ENCODE measurements at places on chromosomes 11 and 22. TPM values are rescaled to one million over a fixed set of nuclear protein-coding genes. Genes with fewer than 3 reads are reported as not detected.

The CCDC89 gene
- total RNA-seq, result 0.53 TPM

DNA sequence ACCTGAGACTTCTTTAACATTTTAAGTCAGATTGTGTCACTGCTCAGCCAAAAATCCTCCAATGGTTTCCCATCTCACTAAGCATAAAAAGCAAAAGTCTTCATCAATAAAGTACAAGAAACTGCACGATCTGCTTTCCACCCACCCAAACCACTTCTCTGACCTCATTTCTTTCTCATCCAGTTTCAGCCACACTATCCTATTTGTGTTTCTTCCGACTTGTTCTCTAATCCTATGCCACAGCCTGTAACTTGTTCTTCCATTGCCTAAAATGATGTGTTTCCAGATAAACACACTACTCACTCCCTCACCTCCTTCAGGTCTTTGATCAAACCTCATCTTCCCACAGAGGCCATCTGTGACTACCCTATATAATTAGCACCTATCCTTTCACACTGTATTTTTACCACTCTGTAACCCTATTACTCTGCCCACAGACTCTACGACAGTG is 28.4 kb downstream of the ARHGAP32 start:
- DNase-seq, result no peak

- no peak for DNase-seq
Measured at GRCh38 chr11:46335890-46336562, 11.2 kb upstream of the DGKZ start.

The SESN3 gene
- total RNA-seq, result 150 TPM
